HFF-Myc (cell line): ENCODE measurements at places on chromosomes 5 and 9.

DNA sequence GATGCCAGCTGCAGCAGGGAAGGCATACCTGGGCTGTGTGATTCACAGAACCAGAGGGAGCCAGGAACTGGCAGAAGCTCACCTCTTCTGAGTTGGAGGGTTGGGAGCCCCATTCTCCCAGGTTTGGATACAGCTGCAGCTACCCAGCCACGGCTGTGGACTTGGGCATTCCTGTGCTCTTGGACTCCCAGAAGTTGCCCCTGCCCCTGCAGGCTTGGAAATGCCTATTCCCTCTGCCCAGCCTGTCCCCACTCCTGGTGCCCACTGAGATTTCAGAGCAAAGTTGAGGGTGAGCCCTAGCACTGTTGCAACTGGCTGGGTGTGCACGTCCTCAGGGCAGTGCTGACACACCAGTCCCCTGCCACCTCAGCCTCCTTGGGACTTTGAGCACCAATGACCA is 489.7 kb downstream of the SLCO4C1 start:
- DNase-seq, result no peak

DNA sequence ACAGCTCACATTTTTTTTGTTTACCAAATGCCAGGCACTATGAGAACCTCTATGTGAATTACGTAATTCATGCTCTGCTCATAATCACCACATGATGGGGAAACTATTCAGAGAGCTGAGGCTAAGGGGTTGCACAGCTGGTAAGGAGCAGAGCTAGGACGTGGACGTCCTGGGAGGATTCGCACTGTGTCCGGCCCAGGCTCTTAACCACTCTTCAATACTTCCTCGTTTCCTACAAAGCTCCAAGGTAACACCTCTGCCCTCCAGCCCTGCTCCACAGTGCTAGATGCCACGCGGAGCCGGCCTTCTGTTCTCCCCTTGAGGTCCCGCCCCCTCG is 8.7 kb downstream of the PHF19 start:
- DNase-seq, result no peak

DNA sequence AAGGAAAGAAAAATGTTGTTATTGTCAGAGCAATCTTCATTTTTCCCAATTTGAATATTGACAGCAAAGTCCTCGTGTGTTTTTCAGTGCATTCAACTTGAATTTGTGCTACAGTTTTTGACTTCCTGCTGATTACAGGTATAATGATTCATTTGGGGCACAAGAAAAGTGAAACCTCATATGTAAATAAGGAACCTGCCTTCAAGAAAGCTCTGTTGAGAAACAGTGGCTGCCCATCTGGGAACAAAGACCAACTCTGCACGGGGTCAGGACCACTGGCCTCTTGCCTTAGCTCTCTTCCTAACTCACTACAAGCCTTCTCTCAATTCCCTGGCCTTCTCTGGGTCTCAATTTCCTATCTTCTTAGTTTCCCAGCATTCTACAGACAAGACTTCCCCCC is 21.0 kb downstream of the TIMD4 start:
- DNase-seq, result no peak

- DNase-seq, result peak; percentile 41
Observed at GRCh38 chr5:78964889-78965288, 20.2 kb downstream of the ARSB start.

DNA sequence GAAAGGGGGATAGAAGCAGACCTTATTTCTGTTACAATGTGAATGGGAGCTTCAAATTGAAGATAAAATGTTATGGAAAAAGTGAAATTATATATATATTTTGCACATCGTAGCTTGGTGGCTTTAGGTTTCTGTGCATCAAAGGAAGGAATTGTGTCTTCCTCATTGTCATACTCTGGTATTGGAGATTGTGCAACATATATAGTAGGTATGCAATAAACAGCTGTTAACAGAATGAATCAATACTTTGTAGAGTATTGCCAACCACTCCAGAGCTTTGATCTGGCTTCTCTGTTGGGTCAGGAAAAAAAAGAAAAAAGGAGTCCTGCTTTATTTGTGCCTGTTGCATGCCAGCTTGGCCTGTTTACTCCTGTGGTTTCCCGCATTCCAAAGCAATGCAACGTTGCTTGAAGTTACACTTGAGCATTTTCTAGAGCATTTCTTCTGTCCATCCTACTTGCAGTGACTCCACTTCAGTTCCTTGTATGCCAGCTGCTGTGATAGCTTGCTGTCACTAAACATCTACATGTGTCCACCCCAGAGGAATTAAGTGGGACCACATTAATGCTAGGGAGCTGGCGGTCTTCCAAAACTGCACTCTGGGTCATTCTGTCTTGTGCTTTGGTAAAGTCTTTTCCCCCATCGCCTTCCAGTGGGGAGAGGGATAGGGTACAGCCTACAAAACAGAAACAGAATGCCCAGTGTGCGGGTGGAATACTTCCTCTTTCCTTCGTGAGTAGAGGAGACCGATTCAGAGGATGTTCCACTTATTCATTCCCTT is 62.0 kb upstream of the MEF2C start:
- peak; percentile 31 for DNase-seq

GRCh38 chr5:76504901-76505564 is 101.9 kb downstream of the IQGAP2 start:
- DNase-seq, result no peak

DNA sequence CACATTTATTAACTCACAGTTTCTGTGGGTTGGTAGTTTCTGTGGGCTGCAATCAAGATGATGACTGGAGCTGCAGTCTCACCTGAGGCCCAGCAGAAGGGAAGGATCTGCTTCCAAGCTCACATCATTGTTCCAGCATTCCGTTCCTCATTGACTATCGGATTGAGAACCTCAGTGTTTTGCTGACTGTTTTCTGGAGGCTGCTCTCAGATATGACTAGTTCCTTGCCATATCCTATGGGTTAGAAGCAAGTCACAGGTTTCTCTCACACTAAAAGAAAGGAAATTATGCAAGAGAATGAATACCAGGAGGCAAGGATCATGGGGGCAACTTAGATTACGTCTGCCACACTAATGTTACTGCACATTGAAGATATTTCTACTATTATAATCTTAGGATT is 6.3 kb upstream of the ERAP1 start:
- no peak for DNase-seq

GRCh38 chr5:17115855-17116254 is 101.6 kb upstream of the BASP1 start:
- no peak for DNase-seq

DNA sequence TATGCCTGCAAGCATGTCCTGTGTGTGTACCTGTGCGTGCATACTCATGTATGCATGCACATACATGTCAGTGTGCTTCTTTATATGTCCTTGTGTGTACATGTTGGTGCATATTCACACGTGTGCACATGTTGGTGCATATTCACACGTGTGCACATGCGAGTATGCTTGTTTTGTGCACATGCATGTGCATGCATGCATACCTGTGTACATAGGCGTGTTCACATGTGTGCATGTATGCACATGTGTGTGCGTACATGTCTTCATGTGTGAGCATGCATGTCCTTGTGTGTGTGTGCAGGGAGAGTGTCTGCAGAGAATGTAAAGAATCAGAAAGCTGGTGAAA is 72.2 kb upstream of the FCN2 start:
- no peak for DNase-seq

GRCh38 chr5:122099060-122099790 is 21.2 kb upstream of the LOX start:
- no peak for DNase-seq

DNA sequence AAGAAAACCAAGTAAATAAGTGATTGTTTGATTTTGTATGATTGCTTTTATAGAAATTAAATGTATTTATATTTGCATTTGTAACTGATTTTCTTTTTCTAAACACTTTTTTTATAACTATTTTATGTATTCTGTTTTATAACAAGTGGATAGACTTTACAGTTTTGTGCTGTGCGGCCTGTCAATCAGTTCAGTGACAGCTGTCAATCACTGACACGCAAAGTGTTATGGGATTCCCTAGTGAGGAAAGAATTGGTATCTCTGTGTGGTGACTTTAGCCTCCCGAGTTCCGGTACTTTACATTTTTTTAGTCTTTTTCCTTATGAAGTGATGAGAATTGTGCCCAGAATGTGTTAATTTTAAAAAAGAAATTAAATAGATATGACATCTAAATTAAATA is 16.3 kb downstream of the GPR151 start:
- DNase-seq, result no peak

- DNase-seq, result no peak
Observed at GRCh38 chr9:110142253-110142652, 65.7 kb downstream of the C9orf152 start.

DNA sequence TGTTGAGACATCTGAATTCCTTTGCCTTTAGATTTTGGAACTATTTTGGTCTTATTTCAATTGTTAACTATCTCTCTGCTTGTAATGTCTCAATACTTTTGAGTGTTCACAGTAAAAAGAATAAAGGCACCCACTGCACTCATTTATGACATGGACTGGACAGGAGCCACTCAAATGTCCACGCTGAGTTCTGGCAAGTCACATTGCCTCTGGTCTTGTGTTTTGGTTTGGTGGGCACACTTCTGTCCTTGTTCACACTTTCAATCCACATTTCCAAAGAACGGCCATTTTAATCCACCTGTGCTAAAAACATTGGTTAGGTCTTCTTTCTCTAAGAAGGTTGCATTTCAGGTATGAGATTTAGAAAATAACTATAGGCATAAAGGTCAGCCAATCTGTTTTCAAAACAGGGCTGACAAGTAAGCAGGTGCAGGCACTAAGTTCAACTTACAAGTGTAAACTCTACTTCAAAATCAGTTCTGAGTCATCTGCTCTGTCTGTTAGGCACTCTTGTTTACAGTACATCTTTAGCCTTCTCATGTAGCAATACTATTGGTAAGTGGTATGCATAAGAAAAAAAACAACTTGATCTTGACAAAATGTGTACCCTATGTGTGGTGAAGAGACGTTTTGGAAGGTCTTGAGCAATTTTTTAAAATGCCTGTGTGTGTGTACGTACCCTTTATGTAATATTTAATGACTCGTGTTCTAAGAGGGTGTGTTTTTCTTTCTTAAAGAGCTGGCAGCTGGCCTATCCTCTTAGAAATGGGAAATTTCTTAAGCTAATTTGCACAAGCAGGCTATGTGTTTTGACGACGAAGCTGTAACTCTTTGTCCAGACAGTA is 31.5 kb upstream of the ZFAND5 start:
- peak; percentile 42 for DNase-seq

DNA sequence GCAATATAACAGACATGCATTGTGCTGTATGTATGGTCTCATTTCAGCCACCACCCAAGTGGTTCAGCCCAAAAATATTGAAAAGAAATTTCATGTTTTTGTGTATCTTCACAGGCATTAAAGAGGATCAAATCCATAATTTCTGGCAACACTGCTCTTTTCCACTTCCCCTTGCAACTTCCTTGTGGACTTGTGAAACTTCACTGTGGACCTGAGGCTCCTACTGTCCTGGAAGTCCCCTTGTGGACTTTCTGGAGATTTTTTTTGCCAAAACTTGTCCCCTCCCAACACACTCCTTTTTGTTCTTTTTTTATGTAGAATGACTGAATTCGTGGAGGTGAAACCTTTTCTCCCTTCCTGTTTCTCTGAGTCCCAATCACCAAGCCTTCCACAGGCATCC is 14.3 kb downstream of the OTULINL start:
- no peak for DNase-seq

GRCh38 chr9:100285601-100286000 is 67.1 kb downstream of the TEX10 start:
- no peak for DNase-seq

DNA sequence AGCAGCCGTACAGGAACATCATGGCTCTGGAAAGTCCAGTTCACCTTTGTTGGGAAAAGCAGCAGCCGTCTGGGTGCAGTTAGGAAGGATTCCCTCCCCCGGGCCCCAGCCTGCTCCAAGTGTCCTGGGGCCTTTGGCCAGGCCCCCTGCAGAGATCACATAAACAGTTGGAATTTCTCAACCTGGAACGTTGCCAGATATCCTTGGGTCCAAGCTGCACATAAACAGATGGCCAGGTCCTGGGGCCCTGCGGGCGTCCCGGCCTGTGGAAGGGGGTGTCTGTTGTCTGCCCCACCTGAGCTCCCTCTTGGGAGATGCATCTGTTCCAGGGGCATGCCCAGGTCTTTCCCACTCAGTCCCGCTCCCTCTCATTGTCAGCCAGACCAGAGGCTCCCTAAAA is 92.7 kb downstream of the COL5A1 start:
- no peak for DNase-seq

DNA sequence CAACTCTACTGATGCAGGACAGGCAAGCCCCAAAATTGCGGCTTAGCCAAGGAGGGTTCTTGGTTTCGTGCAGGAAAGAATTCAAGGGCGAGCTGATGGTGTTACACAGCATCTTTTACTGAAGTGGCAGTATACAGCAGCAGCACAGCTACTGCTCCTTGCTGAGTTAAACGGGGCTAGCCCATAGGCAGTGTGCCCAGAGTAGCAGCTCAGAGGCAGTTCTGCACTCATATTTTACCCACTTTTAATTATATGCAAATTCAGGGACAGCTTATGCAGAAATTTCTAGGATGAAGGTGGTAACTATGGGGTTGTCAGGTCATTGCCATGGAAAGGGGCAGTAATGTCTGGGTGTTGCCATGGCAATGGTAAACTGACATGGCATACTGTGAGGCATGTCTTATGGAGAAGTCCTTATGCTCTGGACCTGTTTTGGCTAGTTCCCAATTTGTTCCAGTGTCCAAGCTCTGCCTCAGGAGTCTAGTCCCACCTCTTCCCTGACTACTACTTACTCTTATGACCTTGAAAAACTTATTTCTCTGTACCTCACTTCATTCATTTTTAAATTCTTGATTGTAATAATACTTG is 2.0 kb upstream of the SPINK9 start:
- DNase-seq, result no peak

GRCh38 chr5:172958331-172959046 is 735 bp upstream of the RPL26L1 start:
- no peak for DNase-seq

DNA sequence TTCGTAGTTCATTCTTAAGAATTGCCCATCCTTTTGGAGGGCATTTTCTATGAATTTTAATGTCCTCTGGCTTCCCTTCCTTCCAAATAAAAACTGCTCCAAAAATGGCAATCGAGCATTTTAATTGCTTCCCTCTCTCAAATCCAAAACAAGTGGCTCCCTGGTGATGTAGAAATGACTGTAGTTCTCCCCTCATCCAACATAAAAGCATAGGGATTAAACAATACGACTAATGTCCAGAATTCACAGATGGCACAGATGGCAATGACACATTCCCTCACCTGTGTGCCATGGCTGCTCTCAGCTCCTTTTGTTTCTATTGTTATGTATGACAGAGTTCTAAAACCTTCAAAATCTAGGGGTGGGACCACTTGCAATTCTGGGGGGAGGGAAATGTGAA is 417.3 kb downstream of the RAB3C start:
- no peak for DNase-seq

- DNase-seq, result no peak
Observed at GRCh38 chr5:88833371-88834130, 49.4 kb downstream of the MEF2C start.

DNA sequence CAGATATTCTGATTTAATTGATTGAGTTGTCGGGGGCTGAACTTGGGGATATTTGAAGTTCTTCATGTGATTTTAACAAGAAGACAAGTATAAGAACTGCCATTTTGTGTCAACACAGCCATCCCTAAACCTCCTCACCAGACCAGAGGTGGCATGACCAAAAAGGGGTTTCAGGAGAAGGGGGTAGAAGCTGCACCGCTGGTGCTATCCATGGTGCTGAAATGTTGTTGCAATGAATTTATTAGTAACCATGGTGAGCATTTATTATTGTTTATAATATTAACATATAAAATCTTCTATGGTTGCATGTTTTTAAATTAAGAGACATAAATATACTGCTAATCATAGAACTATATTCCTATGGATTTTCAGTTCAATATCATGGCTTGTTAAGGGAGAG is 72.3 kb downstream of the GNA14 start:
- DNase-seq, result no peak

GRCh38 chr9:96363175-96363967 is 20.1 kb downstream of the SLC35D2 start:
- DNase-seq, result no peak

GRCh38 chr9:92658611-92659010 is 11.3 kb downstream of the IPPK start:
- DNase-seq, result no peak
